Calu3 (cell line): ENCODE measurements at places on chromosomes 16 and 17. TPM values are rescaled to one million over a fixed set of nuclear protein-coding genes. Genes with fewer than 3 reads are reported as not detected.

- no peak overlapping the region for H3K4me3 ChIP-seq
- DNase-seq: no peak
- H3K36me3 ChIP-seq: no peaks in the 10 kb centered on the region
- H3K4me1 ChIP-seq: peaks cover 5% of the 10 kb centered on the region
- H3K27ac ChIP-seq: no peak overlapping the region
Observed at GRCh38 chr16:85138825-85139627, 26.8 kb upstream of the CIBAR2 start.

DNA sequence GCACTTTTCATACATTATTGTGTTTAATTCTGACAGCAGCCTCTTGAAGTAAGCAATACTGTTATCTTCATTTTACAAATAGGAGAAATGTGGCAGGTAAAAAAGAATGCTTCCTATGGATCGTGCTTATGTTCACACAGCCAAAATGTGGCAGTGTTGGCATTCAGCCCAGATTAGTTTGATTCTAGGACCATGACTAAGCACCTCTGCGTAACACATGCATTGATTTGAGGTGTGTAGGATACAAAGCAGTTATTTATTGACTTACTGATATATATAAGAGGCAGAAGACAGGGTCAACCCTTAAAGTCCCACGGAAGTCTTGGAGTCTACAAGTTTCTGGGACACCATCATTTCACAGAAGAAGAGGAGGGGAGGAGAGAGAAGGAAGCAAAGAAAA, 1144.4 kb upstream of the GOT2 start:
- H3K4me3 ChIP-seq: peak overlapping the region; percentile 15
- H3K27ac ChIP-seq: peak overlapping the region; percentile 86
- DNase-seq: peak; percentile 74
- peaks cover 23% of the 10 kb centered on the region for H3K4me1 ChIP-seq
- no peaks in the 10 kb centered on the region for H3K36me3 ChIP-seq

GRCh38 chr17:77186141-77186604, 45.4 kb downstream of the SEC14L1 start:
- no peak for DNase-seq

DNA sequence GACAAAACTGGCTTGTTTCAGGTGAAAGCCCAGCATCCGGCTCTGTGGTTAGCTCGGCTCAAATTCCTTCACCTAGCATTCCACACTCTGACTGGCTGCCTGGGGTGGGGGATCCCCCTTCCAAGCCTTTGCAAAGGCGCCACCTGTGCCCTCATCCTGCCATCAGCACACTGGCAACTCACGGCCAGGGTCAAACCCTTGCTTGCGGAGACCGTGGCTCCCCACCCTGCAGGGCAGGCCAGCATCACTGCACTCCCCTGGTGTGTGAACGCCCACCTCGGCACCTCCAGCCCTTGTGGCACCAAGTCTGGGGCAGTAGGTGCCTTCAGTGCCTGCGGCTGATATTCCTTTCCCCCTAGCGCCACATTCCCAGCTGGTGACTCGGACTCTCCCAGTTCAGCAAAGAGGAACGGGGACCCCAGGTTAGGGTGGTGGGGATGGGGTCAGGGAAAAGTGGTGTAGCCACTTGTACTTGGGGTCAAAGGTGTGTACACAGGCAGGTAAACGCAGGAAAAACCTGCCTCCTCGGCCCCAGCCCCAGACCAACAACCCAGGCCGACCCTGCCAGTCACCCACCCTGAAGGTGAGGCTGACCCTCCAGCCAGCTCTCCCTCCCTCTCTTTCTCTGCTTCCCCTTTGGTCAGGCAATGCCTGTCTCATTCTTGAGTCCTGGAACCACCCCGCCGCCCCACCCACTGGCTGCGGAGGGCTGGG, 1.1 kb downstream of the FLII start:
- DNase-seq: peak; percentile 75
- H3K27me3 ChIP-seq: no peaks in the 10 kb centered on the region
- peaks cover 77% of the 10 kb centered on the region for H3K36me3 ChIP-seq
- peak overlapping the region; percentile 84 for H3K4me3 ChIP-seq
- peak overlapping the region; percentile 85 for H3K27ac ChIP-seq
- H3K4me1 ChIP-seq: no peaks in the 10 kb centered on the region

Gene MPHOSPH6
- total RNA-seq: 40.4 and 42.7 TPM in 2 replicates

DNA sequence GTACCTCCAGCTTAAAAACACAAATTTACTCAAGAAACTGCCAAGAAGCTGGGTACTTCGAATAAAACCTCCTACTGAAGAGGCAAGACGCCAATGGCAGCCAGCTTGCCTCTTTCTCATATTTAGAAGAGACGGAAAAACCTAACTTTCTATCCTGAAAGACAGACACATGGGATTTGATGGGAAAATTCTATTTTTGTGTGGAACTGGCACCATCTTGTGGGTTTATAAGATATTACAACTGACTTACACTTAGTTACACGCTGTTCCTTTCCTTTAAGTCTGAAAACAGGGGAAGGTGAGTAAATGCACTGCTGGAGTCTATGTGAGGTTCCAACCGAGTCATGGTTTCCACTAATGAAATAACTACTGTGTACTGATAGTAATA, 10.3 kb downstream of the ZNF18 start:
- no peak overlapping the region for H3K27ac ChIP-seq
- no peak overlapping the region for H3K4me3 ChIP-seq
- H3K27me3 ChIP-seq: no peaks in the 10 kb centered on the region
- no peaks in the 10 kb centered on the region for H3K36me3 ChIP-seq

Gene TMEM132E
- 0.15 and 0.26 TPM in 2 replicates for total RNA-seq

DNA sequence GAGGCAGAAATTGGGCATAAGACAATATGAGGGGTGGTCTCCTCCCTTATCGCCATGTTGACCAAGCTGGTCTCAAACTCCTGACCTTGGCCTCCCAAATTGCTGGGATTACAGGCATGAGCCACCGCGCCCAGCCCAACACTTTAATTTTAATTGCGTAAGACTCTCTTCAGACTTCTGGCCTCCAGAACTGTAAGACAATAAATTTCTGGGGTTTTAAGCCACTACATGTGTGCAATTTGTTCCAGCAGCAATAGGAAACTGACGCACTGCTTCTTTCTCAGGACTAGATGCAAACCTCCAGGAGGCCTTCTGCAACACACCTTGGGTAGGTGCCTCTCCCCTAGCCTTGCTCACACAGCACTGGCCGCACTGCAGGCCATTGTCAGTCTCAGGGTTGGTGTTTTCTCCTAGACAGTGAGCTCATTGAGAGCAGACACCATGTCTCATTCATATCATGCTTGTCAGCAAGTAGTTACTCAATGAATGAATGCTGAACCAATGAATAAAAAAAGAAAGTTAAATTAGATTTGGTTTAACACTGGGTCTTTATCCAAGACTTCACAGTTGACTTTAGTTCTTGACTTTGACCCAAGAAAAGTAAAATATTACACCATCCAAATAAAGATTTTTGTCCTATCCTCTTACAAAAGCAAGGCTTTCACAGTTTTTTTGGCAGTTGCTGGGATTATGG, 5.5 kb upstream of the ACSF2 start:
- no peaks in the 10 kb centered on the region for H3K27me3 ChIP-seq
- H3K27ac ChIP-seq: no peak overlapping the region
- peaks cover 15% of the 10 kb centered on the region for H3K36me3 ChIP-seq
- H3K4me1 ChIP-seq: peaks cover 39% of the 10 kb centered on the region
- no peak for DNase-seq

GRCh38 chr16:57178196-57178595, 7.6 kb downstream of the PSME3IP1 start:
- H3K36me3 ChIP-seq: peaks cover 11% of the 10 kb centered on the region
- no peaks in the 10 kb centered on the region for H3K4me1 ChIP-seq
- no peak for DNase-seq
- H3K27me3 ChIP-seq: no peaks in the 10 kb centered on the region

Gene USP6
- not detected in 2 replicates for total RNA-seq

DNA sequence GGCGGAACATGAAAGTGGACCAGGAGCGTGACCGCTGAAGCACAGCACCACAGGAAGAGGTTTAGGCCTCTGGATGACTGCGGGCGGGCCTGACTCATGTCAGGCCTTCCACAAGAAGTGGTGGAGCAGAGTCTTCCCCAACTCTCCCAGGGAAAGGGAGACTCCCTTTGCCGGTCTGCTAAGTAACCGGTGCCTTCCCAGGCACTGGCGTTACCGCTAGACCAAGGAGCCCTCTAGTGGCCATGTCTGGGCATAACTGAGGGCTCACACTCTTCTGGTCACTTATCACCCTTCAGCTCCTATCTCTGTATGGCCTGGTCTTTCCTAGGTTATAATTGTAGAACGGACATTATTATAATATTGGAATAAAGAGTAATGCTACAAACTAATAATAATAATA, 1931.9 kb downstream of the TP53TG3F start:
- H3K4me1 ChIP-seq: no peaks in the 10 kb centered on the region
- no peak overlapping the region for H3K4me3 ChIP-seq
- no peaks in the 10 kb centered on the region for H3K36me3 ChIP-seq
- H3K27ac ChIP-seq: no peak overlapping the region
- H3K27me3 ChIP-seq: no peaks in the 10 kb centered on the region
- peak; percentile 11 for DNase-seq

DNA sequence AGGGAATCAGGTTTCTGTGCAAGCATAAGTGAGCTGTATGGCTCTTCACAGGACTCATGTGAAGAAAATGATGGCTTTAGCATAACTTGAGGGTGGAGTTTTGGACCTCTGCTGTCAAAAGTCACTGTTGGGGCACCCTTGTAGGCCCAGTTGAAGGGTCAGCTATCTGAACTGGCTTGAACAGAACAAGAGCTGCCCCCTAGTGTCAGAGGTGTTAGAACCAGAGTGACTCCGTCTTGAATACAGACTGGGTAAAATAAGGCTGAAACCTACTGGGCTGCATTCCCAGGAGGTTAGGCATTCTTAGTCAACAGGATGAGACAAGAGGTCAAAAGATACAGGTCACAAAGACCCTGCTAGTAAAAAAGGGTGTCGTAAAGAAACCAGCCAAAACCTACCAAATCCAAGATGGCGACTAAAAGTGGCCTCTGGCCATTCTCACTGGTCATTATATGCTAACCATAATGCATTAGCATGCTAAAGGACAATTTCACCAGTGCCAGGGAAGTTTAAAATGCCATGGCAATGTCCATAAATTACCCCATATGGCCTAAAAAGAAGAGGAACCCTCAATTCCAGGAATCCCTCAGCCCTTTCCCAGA, 484.0 kb upstream of the ERCC4 start:
- H3K4me1 ChIP-seq: no peaks in the 10 kb centered on the region
- H3K4me3 ChIP-seq: no peak overlapping the region
- H3K36me3 ChIP-seq: no peaks in the 10 kb centered on the region
- no peak overlapping the region for H3K27ac ChIP-seq
- no peaks in the 10 kb centered on the region for H3K27me3 ChIP-seq
- DNase-seq: no peak

Gene KRTAP4-5
- total RNA-seq: not detected in 2 replicates

Gene NACA2
- not detected in 2 replicates for total RNA-seq

Gene CDH8
- not detected in 2 replicates for total RNA-seq

DNA sequence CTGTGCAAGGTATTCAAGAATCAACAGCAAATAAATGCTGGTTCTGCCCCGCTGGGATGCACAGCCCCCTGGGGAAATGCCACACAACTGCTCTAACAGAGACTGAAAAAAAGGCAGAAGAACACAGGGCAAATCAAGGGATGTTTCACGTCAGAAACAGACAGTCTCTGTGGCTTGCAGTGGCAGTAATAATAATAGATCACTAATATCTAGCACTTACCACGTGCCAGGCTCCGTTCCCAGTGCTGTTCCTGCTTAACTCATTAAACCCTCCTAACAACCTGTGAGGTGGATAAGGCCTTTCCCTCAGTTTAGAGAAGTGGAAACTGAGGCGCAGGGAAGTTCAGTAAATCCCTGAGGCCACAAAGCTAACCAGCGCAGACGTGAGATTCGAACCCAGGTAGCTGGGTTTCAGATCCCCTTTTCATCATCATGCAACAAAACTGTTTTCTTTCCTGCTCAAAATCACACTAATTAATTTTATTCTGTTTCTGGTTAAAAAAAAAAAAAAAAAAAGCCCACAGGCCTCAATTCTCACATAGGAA, 36.7 kb downstream of the ARHGAP17 start:
- no peaks in the 10 kb centered on the region for H3K27me3 ChIP-seq
- no peak for DNase-seq

- H3K27me3 ChIP-seq: peaks cover 60% of the 10 kb centered on the region
- H3K4me1 ChIP-seq: no peaks in the 10 kb centered on the region
- H3K4me3 ChIP-seq: no peak overlapping the region
- no peak overlapping the region for H3K27ac ChIP-seq
- DNase-seq: no peak
- H3K36me3 ChIP-seq: no peaks in the 10 kb centered on the region
Observed at GRCh38 chr17:40714473-40714872, 10.9 kb upstream of the KRT24 start.

- peaks cover 27% of the 10 kb centered on the region for H3K36me3 ChIP-seq
- H3K27ac ChIP-seq: no peak overlapping the region
- H3K27me3 ChIP-seq: no peaks in the 10 kb centered on the region
- H3K4me3 ChIP-seq: no peak overlapping the region
- no peak for DNase-seq
Observed at GRCh38 chr16:74923766-74924460, 61.0 kb downstream of the WDR59 start.

DNA sequence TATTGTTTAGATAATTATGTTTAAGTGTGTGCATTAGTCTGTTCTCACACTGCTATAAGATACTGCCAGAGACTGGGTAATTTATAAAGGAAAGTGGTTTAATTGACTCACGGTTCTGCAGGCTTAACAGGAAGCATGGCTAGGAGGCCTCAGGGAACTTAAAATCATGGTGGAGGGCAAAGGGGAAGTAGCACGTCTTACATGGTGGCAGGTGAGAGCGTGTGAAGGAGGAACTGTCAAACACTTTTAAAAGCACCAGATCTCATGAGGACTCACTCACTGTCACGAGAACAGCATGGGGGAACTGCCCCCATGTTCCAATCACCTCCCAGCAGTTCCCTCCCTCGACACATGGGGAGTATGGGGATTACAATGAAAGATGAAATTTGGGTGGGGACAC, 203.5 kb upstream of the GOT2 start:
- no peaks in the 10 kb centered on the region for H3K27me3 ChIP-seq
- H3K36me3 ChIP-seq: no peaks in the 10 kb centered on the region
- H3K27ac ChIP-seq: no peak overlapping the region
- no peak overlapping the region for H3K4me3 ChIP-seq

Gene KRTAP4-3
- total RNA-seq: not detected in 2 replicates

DNA sequence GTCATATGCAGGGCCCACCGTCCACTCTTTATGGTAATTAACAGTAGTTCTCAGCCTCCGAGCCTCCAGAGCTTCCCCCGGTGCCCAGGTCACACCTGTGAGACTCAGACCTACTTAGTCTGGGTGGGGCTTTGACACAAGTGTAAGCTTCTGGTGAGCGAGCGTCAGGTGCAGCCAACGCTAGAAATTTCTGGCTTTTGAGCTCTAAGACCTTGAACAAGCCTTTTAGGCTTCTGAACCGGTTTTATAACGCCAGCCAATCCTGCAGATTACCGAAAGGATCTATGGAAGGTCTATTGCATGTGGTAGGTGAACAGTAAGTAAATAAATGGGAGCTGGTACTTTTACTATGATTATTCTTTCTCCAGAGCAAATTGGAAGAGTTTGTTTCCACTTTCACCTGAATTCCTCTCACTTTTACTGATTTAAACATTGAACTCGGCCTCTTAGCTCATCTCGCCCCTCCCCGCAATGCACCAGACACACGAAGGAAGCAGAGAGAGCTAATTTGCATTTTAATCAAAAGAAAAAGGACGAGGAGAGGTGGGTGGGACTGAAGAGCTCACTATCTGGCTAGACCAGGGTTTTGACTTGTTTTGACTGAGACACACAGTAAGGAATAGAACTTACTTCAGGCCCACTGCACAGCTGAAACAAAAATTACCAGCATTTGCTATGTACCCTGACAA, 47.1 kb downstream of the ABAT start:
- DNase-seq: no peak
- no peaks in the 10 kb centered on the region for H3K36me3 ChIP-seq
- H3K4me3 ChIP-seq: no peak overlapping the region
- no peaks in the 10 kb centered on the region for H3K4me1 ChIP-seq

GRCh38 chr16:66923247-66923731, 2.0 kb downstream of the RRAD start:
- H3K4me1 ChIP-seq: peaks cover 27% of the 10 kb centered on the region
- H3K27ac ChIP-seq: no peak overlapping the region
- H3K36me3 ChIP-seq: peaks cover 15% of the 10 kb centered on the region
- H3K27me3 ChIP-seq: peaks cover 35% of the 10 kb centered on the region
- H3K4me3 ChIP-seq: no peak overlapping the region
- DNase-seq: no peak
